ENCODE measurements at places on chromosomes 1 and 21.
A peak's percentile ranks its signal among the peaks of the same experiment; 100 is the strongest.

DNA sequence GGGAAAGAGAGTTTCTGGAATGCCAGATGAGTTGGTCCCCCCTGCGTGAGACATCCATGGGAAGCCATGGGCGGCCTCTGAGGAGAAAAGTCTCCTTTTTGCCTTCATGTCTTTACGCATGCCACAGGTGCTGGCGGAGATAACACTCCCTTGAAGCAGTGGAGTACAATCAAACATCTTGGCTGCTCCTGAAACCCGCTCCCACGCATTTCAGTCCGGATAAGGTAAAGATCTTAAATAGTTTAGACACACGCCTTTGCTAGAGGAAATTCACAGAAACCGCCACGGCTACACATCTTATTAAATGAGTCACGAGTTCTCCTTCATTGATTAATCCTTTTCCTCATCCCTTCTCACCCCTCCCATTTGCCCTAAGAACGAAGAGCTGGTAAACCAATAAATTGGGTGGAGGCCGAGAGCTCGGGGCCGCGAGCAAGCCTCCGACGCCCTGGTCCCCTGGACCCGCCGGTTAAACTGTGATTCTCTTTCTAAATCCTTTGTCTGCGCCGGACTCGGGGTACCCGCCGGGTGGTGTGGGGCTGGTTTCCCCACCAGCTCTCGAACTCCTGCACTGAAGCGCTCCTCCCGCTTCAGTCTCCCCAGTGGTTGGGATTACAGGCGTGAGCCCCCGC is 6.6 kb upstream of the ZNF669 start:
- DNase-seq = peak; percentile 47

DNA sequence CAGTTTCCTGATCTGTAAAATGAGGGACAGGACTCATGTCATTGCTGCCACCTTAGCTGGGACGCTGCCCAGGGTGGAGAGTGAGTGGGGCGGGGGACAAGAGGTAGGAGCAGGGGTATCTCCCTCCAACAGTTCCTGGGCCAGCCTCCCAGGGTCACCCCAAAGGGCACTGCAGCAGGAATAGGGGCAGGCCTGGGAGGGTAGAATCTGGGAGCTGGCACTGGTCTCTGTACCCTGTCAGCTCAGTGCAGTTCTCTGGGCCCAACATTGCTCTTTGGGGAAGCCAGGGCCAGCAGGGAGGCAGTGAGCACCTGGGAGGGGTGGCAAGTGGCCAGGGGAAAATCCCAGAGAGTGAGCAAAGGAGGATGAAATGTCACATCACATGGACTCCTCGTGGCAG is 55.8 kb downstream of the ELK4 start:
- DNase-seq = no peak

- no peak for DNase-seq
These were observed 312.0 kb downstream of the VAV3 start for GRCh38 chr1:107653005-107653404.

DNA sequence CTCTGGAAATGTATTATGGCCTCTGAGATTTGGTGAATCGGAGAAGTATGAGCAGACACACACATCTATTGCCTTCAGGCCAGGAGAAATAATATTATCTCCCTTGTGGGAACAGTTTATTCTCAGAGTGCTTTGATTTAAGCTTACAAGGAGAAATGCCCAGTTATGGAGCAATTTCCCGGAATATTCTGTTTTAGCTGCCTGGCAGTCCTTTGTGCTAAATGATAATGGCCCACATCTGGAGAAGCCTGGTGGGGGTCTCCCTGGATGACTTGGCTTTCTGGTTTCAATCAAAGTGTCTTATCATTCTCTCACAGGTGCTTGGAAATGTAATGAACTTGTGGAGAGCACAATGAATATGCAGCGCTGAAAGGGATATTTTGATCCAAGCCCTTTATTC is 389.6 kb upstream of the USP24 start:
- DNase-seq = no peak

- DNase-seq = no peak
These were observed 165.7 kb downstream of the HHIPL2 start for GRCh38 chr1:222382171-222382570.

DNA sequence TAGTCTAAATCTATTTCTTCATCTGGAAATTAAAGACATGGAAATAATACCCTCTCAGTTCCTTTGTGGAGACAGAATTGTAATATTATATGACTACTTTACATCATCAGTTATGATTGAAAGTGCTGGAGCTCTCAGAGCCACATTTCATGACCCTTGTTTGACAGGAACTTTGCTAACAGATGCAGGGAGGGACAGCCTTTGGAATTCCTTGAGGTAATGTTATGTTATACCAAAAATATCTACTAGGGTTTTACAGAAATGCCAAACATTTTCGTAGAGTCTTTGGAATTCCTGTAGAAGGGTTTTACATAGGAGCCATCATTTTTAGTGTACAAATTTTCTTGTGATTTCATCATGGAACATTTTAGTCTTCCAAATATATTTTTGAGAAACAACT is 57.4 kb upstream of the ADAMTS5 start:
- no peak for DNase-seq

DNA sequence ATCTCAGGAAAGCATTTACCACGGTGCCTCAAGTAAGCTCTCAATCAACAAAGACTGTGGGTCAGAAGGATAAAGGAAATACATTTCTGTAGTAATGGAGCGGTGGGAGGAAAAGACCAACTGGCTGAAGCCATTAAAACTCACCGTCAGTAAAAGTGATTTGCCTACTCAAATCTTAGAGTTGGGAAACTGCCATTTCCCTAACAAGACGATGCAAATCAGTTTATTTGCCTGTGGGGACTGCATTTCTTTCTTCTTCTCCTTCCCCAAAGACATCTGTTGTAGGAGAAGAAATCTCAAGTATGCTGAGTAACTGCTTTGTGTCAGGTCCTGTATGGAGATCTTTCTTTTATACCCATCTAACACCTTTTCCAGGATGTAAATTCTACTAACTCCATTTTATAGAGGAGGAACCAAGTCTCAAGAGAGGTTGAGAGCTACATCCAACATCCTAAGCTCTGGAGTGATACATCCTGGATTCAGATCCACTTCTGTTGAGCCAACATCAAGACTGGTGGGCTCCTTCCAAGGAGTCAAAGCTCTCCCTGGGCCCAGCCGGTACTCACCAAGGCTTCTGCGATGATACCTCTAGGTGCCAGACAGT is 219.3 kb upstream of the FGGY start:
- no peak for DNase-seq

GRCh38 chr1:93317207-93317606 is 28.5 kb upstream of the DR1 start:
- DNase-seq = no peak

DNA sequence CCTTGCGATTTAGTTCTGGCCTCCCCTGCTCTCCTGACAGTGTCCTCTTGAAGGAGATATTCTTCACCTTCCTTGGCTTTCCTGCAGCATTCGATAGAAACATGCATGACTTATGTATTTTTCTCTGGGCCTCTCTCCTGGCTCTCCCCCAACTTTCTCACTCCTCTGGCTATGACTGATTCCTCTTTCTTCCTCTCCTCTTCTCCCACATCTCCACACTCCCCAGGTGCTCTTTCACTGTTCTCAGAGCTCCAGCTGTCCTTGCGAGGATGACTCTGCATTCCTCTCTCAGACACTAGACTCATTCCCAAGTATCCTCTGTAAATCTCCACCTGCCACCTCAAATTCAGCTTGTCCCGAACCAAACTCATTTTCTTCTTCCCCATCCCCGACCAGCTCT is 18.0 kb downstream of the LRRC42 start:
- no peak for DNase-seq

GRCh38 chr1:8283058-8283884 is 34.6 kb upstream of the SLC45A1 start:
- peak; percentile 11 for DNase-seq

- DNase-seq = no peak
These were observed 243.2 kb upstream of the NR5A2 start for GRCh38 chr1:199784138-199784895.

- no peak for DNase-seq
These were observed 300.3 kb downstream of the GRIK1 start for GRCh38 chr21:29639366-29640079.

DNA sequence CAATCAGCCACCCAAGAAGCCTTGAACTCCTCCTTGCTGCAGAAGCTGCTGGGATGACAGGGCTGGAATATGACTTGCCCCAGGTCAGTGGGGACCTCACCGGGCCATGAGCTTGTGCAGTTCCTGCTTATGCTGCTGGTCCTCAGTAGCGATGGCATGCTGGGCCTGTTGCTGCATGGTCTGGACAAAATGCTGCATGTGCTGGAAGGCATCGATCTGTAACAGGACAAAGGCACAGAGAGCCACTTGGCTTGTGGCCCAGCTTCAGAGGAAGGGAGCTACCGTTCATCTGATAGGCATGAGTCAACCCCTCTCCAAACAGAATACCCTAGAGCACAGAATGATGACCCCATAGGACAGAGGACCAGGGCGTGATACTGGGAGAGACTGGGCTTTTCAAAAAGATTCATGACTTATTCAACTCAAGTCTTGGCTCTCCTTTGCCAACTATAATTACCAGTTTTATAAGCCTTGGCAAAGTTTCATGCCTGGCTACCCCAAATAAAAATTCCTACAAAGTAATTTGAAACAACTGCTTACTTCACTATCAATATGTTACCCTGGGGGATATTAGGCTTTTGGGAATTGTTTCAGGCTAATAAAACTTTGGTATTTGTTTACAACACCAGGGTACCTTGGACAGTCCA is 34.7 kb upstream of the EXOSC10 start:
- no peak for DNase-seq

- peak; percentile 12 for DNase-seq
These were observed 98.1 kb downstream of the KCTD3 start for GRCh38 chr1:215665215-215665614.

DNA sequence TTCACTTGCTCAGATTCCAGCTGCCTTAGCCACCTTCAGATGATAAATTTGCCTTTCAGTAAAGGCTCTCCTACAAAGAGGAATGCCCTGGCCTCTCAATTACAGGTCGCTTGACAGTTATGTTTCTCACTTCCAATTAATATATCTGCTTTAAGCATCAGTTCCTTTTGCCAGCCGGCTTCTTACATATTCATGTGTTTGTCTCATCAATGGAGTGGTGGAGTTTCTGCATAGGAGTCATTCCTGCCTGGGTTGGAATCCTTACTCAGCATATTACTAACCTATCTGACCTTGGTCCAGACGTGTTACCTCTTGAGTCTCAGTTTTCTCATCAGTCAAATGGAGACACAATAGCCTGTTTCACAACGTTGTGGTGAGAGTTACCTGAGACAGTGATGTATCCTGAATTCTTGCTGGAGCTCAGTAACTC is 9.4 kb upstream of the SESN2 start:
- DNase-seq = no peak

GRCh38 chr21:38476385-38476784 is 21.9 kb downstream of the ERG start:
- DNase-seq = no peak

- DNase-seq = peak; percentile 69
These were observed 19.3 kb upstream of the SAMD11 start for GRCh38 chr1:904310-904950.

- DNase-seq = no peak
These were observed 12.9 kb upstream of the GJA5 start for GRCh38 chr1:147773215-147773715.

DNA sequence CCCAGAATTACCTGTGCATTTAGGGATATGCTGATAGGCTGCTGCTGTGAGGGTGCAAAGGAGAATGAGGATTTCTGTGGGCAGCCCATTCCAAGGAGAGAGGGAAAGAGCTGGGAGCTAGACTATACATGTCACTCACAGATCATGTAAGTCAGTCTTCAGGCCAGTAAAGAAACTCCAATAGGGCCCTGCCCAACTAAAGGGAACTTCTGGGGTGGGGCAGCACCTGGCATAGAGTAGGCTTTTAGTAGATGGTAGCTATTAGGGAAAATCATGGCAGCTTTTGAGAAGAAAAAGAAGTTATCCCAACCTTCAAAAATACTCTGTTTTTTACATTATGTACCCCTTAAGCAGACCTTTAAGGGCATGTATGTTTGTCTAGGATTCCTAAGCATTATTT is 89.6 kb downstream of the ST6GALNAC3 start:
- DNase-seq = no peak

DNA sequence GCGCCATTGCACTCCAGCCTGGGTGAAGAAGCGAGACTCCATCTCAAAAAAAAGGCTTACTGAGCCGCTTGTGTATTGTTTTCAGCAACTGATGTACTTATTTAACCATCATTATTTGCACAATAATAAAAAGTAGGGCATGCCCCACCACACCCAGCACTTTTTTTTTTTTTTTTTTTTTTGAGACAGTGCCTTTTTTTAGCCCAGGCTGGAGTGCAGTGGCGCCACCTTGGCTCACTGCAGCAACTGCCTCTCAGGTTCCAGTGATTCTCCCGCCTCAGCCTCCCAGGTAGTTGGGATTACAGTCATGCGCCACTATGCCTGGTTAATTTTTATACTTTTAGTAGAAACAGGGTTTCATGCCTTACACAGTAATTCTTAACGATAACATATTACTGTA is 12.2 kb upstream of the TRNAU1AP start:
- no peak for DNase-seq

- DNase-seq = no peak
These were observed 48.0 kb downstream of the NR5A2 start for GRCh38 chr1:200075522-200075921.

- DNase-seq = peak; percentile 17
These were observed at the start of gene OLIG1 for GRCh38 chr21:33069994-33070743. Gene OLIG1, plus strand, starts transcription at chr21:33070141. Its CDS starts 106 bp downstream, at chr21:33070247.

Measured in stimulated activated CD8-positive, alpha-beta memory T cell treated with anti-CD3 and anti-CD28 coated beads, Interleukin-7, amount 100 ng/mL, for 48 hours (primary cell).